Fibroblast of skin of back (primary cell): ENCODE measurements at places on chromosomes 2 and 18.

GRCh38 chr2:88880441-88880953 lies 189.0 kb downstream of the RPIA start:
- DNase-seq, result peak; percentile 59

DNA sequence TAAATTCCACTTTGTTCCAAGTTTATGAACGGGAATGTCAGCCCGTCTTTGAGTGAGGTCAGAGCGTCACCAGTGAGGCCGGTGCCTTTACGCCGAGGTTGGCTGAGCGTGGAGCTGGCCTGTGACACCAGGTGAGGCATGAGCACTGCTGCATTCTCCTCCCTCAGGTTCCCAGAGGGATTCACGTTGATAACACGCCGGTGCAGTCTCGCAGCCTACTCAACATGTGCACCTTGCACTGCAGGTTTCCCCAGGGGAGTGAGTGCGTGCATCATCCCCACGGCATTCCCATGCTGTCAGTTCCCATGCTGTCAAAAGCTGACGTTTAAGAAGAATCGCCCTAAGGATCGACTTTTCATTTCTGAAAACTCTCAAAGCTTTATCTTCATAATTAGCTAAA lies 213.3 kb downstream of the LDLRAD4 start:
- no peak for DNase-seq

DNA sequence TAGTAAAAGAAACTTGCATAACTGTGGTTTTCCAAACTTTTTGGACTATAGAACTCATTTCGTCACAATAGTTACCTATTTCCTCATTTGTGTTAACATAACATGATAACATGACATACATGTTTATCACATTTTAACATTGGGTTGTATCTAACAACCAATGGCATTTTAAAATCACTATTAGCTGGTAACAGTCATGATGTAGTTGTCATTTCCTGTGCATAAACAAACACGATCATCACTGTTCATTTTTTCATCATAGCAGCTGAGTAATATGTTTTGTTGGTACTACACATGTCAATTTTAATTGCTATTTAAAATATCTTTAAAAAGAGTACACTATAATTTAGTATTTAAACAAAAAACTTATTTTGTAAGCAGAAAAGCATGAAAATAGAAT lies 402.4 kb downstream of the SATB2 start:
- no peak for DNase-seq

DNA sequence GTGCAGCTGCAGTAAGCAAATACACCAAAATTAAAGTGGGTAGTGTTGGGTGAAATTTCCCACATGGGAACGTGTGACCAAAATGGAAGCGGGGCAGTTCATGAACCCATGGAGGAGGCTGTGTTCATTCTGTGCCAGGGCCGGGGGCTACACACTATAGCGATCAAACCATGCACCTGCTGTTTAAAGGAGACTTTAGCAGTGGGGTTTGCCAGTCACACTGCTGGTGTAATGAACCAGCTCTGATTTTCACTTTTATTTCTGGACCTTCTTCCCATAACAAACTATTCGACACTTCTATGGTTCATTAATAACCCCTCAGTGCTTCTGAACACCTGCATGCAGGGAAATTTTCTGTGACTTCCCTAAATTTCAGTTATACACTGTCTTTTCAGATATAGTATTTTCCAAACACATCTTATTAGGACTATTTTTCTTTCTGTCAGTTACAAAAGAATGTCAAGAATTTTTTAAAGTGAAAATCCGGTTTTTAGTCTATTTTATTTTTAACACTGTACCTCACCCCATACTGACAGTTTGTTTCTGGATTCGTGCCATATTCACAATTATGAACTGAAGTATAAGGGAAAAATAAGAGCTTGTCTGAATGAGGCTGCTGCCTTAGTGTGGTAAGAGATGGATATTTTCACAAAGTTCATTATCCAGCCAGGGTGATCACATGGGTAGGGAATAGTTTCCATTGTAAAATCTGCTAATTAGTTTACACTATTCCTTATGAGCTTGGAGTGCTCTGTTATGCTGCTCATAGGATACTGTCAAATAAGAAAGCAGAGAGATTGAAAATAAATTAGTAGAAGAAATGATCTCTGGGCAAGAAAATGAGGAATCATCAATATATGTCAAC lies 111.3 kb upstream of the CAVIN2 start:
- DNase-seq, result peak; percentile 22

GRCh38 chr2:38185012-38185491 lies 109.1 kb upstream of the CYP1B1 start:
- peak; percentile 62 for DNase-seq

GRCh38 chr2:94986392-94986963 lies 39.0 kb upstream of the MAL start:
- peak; percentile 55 for DNase-seq

DNA sequence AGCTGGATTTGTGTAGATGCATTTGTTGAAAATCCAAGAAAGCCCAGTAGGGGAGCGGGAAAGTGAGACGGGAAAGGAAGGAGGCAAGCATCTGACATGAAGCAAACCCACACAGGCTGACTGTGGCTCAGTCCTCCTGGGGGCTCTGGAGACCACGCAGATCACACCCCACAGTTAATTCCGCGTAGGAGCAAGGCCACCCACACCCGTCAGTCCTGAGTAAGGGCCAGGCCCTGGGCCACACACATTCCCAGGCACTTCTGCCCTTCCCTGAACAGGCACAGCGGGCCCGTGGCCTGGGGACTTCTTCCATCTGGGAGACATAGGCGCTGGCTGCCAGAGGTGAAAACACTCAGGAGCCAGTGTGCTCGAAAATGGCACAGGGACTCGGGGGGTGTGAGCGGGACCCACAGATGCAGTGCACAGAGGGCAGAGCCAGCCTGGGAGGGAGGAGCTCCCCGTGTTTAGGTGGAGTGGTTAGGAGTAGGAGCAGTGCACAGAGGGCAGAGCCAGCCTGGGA lies 19.4 kb upstream of the PRLH start:
- no peak for DNase-seq

DNA sequence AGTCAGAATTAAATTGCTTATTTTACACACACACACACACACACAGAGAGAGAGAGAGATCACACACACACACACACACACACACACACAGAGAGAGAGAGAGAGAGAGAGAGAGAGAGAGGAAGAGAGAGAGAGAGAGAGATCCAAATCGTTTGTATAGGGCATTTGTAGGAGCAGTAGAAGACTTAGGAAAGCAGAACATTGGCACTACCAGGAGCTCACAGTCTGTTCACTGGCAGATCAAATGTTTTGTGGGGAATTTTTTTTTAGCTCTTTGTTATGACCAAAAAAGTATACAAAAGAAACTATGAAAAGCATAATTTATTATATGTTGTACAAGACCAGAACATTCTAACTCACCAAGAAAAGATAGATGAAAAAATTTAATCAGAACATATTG lies 81.8 kb downstream of the MBD5 start:
- DNase-seq, result no peak

DNA sequence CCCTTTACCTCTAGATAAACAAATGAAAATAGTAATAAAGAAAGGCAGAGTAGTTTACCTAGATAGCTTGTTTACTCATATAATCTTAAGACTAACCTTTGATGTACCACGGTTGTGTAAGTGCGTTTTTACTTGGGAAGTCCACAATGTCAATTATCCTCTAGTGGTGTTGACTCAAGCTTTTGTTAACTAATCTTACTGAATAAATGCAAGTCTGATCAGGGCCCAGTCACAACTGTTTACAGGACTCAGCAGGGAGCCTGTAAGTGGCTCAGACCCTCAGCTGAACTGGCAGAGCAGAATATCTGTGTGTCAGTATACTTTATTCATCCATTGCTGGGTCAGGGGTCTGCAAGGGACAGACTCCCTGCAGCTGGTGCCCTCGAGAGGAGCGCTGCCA lies 98.1 kb upstream of the ACAA2 start:
- no peak for DNase-seq

GRCh38 chr18:69109686-69110085 lies 291.0 kb upstream of the DOK6 start:
- peak; percentile 68 for DNase-seq

GRCh38 chr18:519019-519879 lies 18.7 kb upstream of the COLEC12 start:
- peak; percentile 73 for DNase-seq

GRCh38 chr2:118806797-118807667 lies 40.4 kb downstream of the EN1 start:
- DNase-seq, result peak; percentile 28

- peak; percentile 1 for DNase-seq
Measured at GRCh38 chr2:221817052-221817451, 244.9 kb upstream of the EPHA4 start.

GRCh38 chr2:46318579-46319460 lies 21.6 kb downstream of the EPAS1 start:
- DNase-seq, result no peak

DNA sequence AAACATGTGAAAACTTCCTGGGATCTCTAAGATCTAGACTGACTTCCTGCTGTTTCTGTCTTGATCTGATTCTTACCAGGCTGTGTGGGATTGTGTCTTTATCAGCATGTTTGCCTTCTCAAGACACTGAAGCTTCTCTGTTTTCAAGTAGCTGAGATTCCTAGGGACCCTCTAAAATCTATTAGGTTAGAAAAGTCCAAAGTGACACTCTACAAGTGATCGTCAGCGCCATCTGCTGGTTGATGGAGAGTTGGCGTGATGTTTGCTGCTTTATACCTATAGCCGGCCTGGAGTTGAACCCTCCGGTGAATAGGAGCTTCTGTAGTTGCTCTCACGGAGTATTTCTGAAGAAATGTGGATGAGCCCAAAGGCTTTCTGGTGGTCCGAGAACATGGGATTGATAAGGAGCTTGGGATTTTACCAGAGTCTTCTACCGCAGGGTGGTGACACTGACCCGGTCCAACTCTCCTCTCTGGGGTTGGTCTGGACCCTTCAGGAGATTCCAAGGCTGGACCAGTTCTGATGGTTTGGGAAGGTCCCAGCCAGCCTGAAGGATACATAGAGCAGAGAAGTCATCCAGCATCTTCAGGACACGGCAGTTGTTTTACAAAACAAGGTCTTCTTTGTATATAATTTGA lies 96.0 kb upstream of the TTC39C start:
- DNase-seq, result peak; percentile 69

- DNase-seq, result no peak
Measured at GRCh38 chr2:190202604-190203003, 117.0 kb downstream of the HIBCH start.

DNA sequence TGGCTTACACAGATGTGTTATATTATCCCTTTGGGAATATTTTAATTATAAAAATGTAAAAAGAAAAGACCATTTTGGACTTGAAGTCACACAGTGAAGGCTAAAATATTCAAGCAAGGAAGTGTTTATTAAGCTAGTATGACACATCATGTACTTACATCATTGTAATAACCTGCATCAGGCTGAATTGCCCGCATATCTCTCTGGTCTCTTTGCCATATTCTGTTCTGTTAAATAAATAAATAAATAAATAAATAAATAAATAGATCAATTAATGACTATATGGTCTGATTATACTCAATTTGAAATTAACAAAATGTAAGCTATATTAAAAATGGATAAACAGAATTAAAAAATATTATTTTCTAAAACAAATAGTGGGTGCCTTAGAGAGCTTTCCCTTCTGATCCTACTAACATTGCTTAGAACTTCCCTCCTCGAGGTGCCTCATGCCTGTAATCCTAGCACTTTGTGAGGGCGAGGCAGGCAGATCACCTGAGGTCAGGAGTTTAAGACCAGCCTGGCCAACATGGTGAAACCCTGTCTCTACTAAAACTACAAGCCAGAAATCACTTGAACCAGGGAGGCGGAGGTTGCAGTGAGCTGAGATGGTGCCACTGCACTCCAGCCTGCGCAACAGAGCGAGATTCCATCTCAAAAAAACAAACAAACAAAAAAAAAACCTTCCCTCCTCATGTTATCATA lies 42.0 kb downstream of the WDR33 start:
- no peak for DNase-seq

GRCh38 chr2:79191081-79191480 lies 31.5 kb upstream of the REG3A start:
- DNase-seq, result no peak

GRCh38 chr2:12716282-12717190 lies at the start of gene TRIB2:
TRIB2 (plus strand) TSS chr2:12716936; CDS start chr2:12718308, 1,372 bp downstream.
- DNase-seq, result peak; percentile 91

- DNase-seq, result peak; percentile 72
Measured at GRCh38 chr2:144515696-144516410, 4.1 kb downstream of the ZEB2 start.

DNA sequence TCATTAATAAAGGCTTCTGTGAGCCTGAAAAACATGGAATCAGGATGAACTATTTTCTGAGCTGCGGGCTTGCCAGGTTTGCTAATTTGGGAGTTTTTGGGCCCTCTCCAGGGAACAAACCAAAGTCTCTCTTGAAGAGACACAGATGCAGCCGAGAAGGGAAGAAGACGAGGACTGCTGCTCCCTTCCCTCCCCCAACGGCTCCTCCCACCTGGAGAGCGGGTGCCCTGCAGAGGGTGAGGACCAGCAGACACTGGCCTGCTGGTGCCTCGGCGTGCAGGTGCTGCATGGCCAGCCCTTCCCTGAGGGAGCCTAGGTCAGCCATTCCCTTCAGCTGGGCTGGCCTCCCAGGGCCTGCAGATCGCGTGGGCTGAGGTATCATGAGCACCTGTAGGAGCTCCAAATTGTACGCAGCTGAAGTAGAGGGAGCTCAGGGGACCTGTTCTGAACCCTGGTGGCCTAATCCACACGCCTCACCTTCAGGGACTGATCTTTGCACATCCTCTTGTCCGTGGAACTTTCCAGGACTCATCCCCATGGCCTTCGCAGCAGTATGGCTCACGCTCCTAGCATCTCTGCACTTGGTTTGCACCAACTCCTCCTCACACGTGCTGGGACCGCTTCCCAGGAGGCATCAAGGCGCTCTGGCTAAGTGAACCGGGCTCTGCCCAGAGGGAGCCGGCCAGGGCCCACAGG lies 19.5 kb downstream of the EMX1 start:
- no peak for DNase-seq

DNA sequence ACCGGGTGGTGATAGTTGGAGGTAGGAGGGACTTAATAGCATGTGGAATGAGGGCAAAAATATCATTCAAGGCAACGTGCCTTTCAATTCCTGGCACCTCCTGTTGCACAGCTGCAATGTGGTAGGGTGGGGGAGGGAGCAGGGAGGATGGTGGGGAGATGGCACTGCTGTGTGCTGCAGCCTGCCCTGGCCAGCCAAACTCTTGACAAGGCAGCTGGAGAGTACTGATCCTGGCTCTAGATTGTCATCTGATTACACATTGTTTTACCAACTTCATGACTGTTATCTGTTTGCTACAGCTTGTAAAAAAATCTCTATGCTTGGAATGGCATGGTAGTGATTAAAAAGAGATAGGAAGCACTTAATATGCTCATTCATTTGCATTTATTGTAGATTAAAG lies 47.7 kb downstream of the PLCL1 start:
- no peak for DNase-seq

GRCh38 chr2:198706476-198707082 lies 751.2 kb downstream of the SATB2 start:
- DNase-seq, result peak; percentile 15

GRCh38 chr2:42195559-42195958 lies 26.4 kb downstream of the EML4 start:
- DNase-seq, result peak; percentile 38

GRCh38 chr18:74084184-74084855 lies 63.3 kb downstream of the FBXO15 start:
- no peak for DNase-seq

DNA sequence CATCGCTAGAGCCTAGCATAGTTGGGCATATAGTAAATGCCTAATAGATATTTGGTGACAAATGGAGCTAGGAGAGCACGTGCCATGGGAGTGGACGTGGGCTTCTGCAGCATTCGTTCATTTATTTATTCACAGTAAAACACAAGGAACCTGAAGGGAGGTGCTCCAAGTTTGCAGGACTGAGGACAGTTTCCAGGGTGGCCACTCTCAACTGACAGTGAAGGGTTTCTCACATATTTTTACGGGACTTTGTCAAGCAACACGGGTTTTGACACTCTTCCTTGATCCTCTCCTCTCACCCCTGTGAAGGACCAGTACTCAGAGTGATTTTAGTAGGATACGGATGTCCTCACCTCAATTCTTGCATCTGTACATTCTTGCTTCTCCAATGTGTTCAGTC lies 135.0 kb upstream of the TTC39C start:
- no peak for DNase-seq
